ENCODE measurements at places on chromosomes 4 and X.

DNA sequence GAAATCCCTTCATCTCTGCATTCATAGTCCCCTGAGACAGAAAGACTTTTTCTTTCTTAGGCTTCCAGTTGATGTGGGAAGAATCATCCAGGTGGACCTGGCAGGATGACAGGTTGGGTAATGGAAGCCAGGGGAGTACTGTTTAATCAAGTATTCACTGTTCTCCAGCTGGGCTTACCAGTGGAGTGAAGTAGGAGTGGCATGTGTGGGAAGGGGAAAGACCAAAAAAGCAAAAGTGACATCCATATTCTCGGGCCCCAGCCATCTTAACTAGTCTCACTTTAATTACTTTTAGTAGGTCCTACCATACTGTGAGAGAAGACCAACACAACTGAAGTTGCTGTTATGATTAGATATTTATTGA lies 18.5 kb downstream of the VSIG4 start:
- no peak for DNase-seq

- DNase-seq, result peak; percentile 50
Observed at GRCh38 chrX:1601051-1601767, 9.8 kb downstream of the AKAP17A start.

GRCh38 chr4:166600264-166600663 lies 634.0 kb downstream of the SPOCK3 start:
- DNase-seq, result no peak

DNA sequence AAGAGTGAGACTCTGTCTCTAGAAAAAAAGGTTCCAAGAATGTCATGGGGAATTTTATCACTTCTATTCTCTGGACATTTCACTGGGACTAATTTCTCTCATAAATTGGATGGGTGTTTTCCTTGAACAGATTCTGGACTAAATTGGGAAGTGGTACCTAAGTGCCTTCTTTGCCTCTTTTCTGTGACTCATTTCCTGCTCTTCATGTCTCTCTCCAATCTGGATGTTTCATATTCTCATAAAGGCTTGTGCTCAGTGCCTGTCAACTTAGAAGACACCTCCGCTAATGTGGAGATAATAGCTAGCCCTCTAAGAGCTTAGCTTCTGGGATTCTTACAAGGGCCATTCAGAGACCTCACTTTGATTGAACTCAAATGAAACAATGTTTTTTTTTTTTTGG lies 38.0 kb upstream of the IGFBP7 start:
- DNase-seq, result no peak

GRCh38 chr4:10124167-10124930 lies 7.8 kb upstream of the WDR1 start:
- no peak for DNase-seq
